ENCODE measurements at places on chromosomes 16 and 17.

DNA sequence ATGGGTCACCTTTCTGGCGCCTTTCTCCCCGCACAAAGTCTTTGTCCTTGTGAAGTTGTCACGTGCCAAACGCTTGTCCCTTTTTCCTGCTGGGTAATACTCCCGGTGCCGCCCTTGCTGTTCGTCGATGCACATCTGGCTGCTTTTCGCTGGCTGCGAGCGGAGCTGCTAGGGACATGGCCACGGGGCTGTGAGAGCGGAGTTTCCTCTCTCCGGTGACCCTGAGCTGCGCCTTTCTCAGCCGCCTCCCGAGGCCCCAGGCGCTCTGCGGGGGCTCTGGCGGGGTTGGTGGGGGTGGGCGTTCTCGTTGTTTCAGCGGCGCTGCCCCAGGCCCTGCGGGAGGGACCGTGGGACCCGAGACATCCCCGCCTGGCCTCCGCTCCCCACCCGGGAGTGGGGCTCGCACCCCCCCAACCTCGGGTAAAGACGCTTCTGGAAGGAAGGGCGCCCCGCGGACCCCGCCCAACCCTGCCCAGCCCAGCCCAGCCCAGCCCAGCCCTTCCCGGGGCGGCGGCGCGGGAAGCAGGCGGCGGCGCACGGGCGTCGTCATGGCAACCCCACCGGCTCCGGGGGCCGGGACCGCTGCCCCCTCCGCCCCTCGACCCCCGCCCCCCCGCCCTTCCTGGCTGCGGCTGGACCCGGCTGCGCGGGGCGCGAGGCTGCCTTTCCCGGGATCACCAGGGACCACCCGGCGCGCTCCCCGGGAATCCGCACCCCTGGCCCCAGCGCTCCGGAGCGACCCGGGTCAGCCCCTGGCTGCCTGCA is 12.3 kb downstream of the CHMP6 start:
- no peak for DNase-seq

GRCh38 chr17:75225016-75225415 is 19.5 kb downstream of the NUP85 start:
- DNase-seq, result no peak

GRCh38 chr17:2911755-2912111 is 115.5 kb downstream of the RAP1GAP2 start:
- DNase-seq, result no peak

DNA sequence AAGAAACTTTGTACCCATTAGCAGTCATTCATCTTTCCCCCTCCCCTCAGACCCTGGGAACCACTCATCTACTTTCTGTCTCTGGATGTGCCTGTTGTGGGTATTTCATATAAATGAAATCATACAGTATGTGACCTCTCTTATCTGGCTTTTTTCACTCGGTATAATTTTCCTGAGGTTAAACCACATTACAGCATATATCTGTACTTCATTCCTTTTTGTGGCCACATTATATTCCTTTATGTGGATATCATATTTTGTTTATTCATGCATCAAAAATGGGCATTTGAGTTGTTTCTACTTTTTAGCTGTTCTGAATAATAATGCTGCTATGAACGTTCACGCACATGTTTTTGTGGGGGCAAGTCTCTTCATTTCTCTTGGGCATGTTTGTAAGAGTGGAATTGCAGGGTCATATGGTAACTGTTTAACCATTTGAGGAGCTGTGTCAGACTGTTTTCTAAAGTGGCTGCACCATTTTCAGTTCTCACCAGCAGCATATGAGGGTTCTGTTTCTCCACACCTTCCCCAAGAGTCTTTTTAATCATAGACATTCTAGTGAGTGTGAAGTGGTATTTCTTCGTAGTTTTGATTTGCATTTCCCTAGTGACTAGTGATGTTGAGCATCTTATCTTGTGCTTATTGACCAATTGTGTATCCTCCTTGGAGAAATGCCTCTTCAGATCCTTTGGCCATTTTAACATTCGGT is 3.8 kb downstream of the SNX29 start:
- no peak for DNase-seq

GRCh38 chr17:17691468-17692263 is 10.4 kb downstream of the RAI1 start:
- no peak for DNase-seq

DNA sequence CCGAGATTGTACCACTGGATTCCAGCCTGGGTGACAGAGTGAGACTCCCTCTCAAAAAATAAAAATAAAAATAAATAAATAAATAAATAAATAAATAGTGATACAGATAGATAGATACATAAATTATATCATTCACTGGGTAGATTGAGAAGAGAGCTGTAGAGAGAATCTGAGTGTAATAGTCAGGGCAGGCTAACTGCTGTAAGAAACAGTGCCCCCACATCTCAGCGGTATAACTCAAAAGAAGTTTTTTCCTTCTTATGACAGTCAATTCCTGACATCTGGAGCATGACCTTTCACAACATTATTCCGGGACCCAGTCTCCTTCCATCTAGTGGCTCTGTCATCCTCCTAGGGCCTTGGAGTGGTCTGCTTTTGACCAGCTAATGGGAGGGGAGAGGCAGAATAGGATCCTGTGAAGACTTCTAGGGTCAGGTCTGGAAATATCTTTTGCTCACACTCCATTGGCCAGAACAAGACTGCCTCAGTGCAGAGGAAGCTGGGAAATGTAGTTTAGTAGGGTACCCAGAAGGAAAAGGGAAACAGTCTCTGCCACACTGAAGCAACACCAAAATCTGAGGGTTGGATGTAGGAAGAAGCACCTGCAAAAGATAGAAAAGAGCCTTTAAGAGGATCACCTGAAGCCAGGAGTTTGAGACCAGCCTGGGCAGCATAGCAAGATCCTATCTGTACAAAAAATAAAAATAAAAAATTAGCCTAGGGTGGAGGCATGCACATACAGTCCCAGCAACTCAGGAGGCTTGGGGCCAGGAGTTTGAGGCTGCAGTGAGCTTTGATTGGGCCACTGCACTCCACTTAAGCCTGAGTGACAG is 3.0 kb upstream of the QPRT start:
- no peak for DNase-seq

DNA sequence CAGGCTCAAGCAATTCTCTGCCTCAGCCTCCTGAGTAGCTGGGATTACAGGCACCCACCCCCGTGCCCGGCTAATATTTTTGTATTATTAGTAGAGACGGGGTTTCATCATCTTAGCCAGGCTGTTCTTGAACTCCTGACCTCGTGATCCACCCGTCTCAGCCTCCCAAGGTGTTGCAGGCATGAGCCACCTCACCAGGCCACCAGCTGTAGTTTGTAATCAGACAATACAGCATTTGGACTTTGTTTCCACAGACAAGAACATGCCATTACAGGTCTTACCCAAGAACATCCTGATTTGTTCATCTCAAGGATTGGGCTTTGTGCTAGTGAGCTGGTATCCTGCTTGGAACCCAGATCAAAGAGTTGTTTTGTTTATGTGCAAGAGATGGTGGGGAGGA is 30.1 kb downstream of the C17orf100 start:
- DNase-seq, result no peak

DNA sequence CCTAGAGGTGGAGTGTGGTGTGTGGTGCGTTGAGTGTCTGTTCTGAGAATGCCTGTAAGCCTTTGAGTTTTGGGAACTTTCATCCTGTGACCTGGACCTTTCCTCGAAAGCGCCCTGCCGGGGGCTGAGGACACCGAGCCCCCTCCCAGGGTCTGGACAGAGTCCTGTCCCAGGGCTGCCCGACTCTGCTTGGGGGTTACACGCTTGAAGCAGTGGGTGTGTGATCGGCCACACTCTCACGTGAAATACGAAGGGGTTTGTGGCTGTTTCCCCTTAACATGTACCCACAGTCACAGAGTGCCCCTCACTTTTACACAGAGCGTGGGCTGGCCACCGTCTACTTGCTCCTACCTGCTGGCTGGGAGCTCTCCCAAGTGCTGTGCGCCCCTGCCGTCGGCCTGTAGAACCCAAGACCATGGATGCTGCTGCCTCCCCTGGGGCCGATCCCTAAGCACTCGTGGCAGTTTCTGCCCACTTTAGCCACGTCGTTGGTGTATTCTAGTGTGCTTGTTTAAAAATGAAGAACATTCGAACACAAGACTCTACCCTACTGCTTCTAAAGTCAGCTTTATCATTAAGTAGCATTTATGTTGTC is 6.8 kb downstream of the ZNF750 start:
- no peak for DNase-seq

DNA sequence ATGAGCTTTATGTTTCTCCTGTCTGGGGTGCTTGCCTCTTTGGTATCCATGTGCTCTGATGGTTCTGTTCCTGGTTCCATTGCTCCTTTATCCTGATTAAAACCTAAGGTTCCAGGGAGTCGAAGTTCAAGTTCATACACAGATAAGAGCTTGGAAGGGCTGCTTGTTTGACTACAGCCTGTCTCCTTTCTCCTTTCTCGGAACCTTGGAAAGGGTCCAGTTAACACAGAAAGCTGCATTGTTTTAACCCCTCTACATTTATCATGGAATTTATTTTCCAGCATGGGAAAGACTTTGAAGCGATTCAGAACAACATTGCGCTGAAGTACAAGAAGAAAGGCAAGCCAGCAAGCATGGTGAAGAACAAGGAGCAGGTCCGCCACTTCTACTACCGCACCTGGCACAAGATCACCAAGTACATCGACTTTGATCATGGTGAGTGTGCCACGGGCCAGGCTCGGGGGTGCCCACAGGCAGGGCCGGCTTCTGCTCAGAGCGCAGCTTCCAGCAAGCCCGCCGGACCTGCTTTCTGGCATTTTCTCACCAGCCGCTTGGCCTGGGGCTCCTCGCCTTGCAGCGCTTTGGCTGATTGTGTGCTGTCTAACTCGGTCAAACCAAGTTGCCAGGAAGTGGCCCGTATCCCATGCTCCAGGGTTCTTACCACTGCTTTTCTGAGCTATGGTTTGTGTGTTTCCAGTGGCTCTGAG is 19.9 kb downstream of the CRAMP1 start:
- no peak for DNase-seq

- no peak for DNase-seq
Observed at GRCh38 chr16:75320435-75320834, 69.0 kb upstream of the BCAR1 start.

DNA sequence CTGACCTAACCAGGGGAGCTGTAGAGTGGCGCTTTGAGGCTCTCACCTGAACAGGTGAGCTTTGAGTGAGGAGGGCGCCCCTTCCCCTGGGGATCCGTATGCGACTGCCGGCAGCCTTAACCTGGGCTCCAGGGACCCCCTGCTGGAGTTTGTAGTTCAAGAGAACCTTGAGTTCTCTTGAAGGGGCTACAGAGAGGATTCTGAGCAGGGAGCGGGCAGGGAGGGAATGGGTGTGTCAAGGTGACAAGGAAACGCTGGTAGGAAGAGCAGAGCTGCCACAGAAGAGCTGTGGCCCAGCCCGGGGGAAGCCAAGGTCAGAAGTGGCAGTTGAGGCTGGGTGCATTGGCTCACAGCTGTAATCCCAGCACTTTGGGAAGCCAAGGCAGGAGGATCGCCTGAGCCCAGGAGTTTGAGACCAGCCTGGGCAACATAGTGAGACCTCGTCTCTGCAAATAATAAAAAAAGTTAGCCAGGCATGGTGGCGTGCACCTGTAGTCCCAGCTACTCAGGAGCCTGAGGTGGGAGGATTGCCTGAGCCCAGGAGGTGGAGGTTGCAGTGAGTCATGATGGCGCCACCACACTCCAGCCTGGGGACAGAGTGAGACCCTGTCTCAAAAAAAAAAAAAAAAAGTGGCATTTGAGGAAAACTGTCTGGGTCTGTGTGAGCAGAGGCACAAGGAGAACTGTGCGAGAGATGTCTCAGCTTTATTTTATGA is 1.2 kb downstream of the LLGL2 start:
- DNase-seq, result no peak

- DNase-seq, result no peak
Observed at GRCh38 chr16:67873435-67874370, 851 bp downstream of the EDC4 start.

DNA sequence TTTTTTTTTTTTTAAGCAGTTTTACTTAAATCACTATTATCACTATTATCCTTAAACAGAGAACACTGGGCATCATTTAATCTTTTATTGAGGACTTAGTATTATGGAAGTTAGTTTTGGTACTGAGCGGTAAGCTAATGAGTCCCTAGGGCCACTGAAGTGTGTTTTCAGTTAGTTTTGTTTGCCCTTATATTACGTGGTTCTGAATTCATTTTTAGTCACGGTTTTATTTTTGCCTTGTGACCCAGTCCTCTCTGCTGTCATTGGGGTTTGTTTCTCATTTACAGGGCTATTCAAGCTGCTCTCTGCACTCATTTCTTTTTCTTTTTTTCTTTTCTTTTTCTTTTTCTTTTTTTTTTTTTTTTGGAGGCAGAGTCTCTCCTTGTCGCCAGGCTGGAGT is 17.3 kb downstream of the RABEP1 start:
- DNase-seq, result no peak

DNA sequence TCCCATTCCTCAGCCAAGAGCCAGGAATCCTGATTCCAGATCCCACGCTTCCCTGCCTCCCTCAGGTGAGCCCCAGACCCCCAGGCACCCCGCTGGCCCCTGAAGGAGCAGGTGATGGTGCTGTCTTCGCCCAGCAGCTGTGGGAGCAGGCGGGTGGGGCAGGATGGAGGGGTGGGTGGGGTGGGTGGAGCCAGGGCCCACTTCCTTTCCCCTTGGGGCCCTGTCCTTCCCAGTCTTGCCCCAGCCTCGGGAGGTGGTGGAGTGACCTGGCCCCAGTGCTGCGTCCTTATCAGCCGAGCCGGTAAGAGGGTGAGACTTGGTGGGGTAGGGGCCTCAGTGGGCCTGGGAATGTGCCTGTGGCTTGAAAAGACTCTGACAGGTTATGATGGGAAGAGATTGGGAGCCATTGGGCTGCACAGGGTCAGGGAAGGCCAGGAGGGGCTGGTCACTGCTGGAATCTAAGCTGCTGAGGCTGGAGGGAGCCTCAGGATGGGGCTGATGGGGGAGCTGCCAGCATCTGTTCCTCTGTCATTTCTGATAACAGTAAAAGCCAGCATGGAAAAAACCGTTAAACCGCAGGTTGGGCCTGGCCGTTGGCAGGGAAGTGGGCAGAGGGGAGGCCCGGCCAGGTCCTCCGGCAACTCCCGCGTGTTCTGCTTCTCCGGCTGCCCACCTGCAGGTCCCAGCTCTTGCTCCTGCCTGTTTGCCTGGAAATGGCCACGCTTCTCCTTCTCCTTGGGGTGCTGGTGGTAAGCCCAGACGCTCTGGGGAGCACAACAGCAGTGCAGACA is at the start of gene SPN:
TSS of gene SPN (plus strand) at position 232 of the 791 bp plus-strand sequence. CDS start at position 714, 482 bp downstream.
- DNase-seq, result no peak

DNA sequence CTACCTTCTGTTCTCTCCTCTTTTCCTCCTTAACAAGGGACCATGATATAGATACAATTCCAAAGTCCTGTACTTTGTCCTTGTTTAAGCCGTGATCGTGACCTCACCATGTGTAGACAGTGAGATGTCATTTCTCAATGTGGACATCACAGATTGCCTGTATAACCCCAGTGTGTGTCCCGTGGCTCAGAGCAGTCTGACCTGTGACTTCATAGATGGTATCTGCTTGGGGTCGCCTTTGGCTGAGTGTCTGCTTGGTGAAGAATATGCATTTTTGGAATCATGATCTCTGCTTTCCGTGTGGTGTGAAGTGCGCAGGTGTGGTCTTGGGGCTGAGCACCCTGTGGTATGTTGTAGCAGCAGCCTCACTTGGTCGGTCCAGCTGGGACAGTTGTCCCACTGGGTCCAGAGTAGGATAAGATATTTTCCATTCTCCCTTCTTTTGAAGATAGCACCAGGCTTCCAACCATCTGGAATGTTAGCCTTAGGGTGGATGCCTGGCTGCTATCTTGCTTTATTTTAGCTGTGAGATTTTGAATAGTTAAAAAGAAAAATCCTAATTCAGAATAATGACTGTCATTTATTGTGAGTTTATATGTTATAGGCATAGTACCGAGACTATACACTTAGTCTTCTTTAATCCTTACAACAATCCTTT is 13.4 kb downstream of the MSI2 start:
- no peak for DNase-seq

- DNase-seq, result no peak
Observed at GRCh38 chr17:6666077-6666521, 14.5 kb downstream of the C17orf100 start.
